Stimulated activated naive B cell treated with anti-CD40 and anti-IgM and Interleukin-4, amounts not matched to agents 10 μg/mL and 1 μg/mL and 100 μg/mL, for 72 hours (primary cell): ENCODE measurements at places on chromosomes 16 and 17.

GRCh38 chr17:81735264-81736102, 23.4 kb downstream of the SLC25A10 start:
- DNase-seq, result peak; percentile 76

- no peak for DNase-seq
These were observed 36.8 kb downstream of the WDR45B start for GRCh38 chr17:82611140-82612058.

DNA sequence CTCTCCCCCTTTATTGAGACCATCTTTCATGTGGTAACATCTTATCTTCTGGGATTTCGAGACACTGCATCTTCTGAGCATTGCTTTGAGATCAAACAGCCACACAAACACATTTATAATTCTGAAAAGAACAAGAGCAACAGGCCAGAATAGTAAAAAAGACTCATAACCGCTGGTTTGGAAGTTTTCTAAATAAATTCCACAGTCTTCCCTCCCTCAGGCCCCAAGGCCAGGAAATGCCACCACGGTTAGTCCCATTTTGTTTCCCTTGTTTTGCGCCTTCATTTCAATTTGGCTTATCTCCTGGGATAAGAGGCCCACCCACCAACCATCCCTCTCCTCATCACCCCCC, 25.3 kb downstream of the LITAF start:
- no peak for DNase-seq

- no peak for DNase-seq
These were observed 70.5 kb upstream of the CDH5 start for GRCh38 chr16:66295761-66296546.

GRCh38 chr16:88805340-88805715, 1.7 kb downstream of the CDT1 start:
- no peak for DNase-seq

DNA sequence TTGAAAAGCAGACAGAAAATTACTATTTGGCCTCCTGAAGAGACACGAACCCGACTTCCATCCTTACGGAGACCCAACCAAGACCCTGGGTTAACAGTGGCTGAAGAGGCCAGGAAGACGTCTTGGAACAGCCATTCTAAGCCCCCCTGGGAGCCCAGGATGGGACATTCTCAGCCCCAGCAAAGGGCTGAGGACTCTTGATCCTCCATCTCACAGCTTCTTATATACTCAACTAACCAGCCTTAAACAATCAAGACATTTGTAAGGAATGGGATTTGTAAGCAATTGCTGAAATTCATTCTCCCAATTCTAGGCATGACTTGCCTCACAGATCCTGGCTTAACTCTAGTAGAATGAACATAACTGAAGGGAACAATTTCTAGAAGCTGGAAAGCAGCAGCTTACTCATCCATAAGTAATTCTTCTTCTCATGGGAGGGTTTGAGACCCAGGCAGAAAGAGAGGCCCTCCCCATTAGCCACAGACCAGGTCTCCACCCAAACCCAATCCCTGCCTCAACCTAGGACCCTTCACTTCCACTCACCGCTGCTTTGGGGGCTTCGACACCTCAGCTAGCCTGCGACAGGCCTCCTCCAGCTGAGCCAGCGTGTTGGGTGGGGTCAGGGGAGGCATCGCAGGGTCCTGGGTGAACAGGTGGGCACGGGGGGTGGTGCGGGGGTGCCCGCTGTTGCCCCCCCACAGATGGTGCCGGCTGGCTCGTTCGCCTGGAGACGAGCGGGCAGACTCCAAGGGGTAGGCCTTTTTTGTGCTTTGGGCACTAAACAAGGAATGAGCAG, 25.5 kb downstream of the AXIN2 start:
- DNase-seq, result no peak

GRCh38 chr16:11340710-11341109, 4.5 kb upstream of the RMI2 start:
- no peak for DNase-seq

GRCh38 chr17:7705269-7706255, 560 bp downstream of the EFNB3 start:
- DNase-seq, result no peak

DNA sequence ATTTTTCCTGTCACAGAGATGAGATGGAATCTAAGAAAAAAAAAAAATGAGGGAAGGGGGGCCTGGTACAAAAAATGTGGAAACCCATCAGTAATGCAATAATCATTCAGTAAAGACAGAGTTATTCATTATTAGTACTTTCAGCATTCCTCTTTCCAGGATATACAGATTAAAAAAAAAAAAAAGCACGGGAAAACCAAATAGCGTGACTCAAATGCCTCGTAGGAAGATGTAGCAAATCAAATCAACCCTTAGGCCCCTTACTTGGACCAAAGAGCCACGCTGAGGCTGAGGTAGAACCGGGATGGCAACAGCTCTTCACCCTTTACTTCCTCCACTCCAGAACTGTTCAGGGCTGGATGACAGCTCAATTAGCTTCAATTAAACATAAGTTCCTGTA, 52.5 kb downstream of the SMG6 start:
- no peak for DNase-seq

DNA sequence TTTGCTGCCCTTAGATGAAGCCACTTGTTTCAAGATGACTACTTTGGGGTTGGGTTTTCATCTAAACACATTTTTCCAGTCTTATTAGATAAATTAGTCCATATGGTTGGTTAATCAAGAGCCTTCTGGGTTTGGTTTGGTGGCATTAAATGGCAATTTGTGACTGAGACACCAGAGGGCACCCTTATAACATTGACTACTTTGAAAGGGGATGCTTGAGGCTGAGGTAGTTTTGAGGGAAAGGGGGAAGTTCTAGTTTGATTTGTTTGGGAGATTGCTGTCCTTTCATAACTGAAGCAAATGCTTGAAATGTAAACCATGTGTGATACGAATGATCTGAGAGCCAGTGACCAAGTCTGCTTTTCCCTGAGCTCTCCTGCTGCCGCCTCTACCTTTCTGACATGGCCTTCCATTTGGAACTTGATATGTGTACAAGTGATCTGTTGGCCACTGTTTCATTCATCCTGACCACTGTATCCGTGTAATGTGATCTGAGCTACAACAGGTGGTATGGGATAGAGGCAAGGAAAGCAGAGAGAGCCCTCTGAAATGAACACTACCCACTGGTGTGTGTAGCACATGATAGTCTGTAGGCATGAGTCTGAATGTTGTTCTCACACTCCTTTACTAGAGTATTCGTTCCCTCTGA, 5.8 kb upstream of the RARA start:
- no peak for DNase-seq
